ENCODE measurements at places on chromosomes 1 and 21.
A peak's percentile ranks its signal among the peaks of the same experiment; 100 is the strongest.

GRCh38 chr1:93585059-93585966 is 96.3 kb downstream of the BCAR3 start:
- DNase-seq: no peak

- DNase-seq: no peak
Observed at GRCh38 chr1:200265104-200265503, 144.7 kb downstream of the ZNF281 start.

GRCh38 chr1:85707267-85707989 is 805 bp downstream of the ZNHIT6 start:
- DNase-seq: no peak

GRCh38 chr1:921011-921837 is 2.5 kb upstream of the SAMD11 start:
- peak; percentile 35 for DNase-seq

- DNase-seq: no peak
Observed at GRCh38 chr1:153506831-153507413, 28.9 kb downstream of the S100A6 start.

DNA sequence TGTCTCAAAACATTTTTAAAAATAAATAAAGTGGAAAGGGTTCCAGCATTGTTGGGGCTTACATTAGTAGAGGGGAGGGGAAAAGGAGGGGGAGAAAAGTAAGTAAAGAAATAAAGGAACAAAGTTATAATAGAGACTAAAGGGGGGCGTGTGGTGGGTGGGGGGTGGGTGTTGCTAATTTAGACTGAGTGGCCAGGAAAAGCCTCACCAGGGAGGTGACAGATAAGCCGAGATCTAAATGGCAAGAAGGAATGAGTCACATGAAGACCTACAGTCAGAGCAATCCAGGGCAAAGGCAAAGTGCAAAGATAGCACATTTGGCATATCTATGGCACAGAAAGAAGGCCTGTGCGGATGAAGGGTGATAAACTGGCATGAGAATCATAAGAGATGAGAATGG is 7.5 kb downstream of the MPL start:
- DNase-seq: no peak

Measured in activated CD4-positive, alpha-beta T cell treated with anti-CD3 and anti-CD28 coated beads, Interleukin-2, amount 50 U/mL, for 1 hour (primary cell).